NK-92 treated with Interleukin-12 subunit alpha and Interleukin-12 subunit beta, amount 100 ng/mL, for 24 hours (cell line): ENCODE measurements at places on chromosomes 2 and 18.

- DNase-seq: no peak
Observed at GRCh38 chr18:2049986-2050385, 521.3 kb downstream of the METTL4 start.

GRCh38 chr2:23380562-23381065 is 4.4 kb upstream of the KLHL29 start:
- no peak for DNase-seq

- DNase-seq: no peak
Observed at GRCh38 chr2:75959724-75960471, 249.2 kb upstream of the GCFC2 start.

DNA sequence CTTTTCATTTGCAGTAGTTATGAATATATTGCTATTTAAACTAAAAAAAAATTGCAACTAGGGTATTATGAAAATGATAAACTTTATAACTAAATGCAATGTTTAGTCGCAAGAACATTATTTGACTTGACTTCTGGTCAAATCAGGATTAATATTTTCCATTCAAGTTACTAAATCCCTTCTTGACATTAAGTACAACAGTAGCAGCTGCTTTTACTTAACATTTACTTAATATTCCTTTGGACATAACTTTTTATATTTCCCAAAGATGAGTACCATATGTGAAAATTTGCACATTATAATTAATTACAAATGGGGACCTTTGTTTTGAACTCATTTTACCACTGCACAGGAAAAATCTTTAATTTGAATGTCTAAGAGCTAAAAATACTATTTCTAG is 74.0 kb downstream of the PMS1 start:
- DNase-seq: no peak

- no peak for DNase-seq
Observed at GRCh38 chr2:99754210-99754609, 264.4 kb upstream of the REV1 start.

- no peak for DNase-seq
Observed at GRCh38 chr2:60365556-60365955, 187.9 kb downstream of the BCL11A start.

DNA sequence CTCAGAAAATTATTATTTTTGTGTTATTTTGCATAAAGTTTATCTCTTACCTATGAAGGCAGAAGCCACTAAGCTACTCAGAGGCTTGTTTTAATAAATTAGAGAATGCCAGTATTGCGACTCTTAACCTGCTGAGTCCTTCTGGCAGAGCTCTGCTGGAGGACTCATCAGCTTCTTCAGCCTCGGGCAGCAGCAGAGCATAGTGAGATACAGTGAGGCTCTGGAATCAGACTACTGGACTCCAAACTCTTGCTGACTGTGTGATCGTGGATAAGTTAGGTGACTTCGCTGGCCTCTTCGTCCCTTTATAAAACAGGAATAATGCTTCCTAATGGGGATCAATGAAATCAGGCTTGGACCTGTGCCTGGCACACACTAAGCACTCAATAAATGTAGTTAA is 1.7 kb downstream of the PTRHD1 start:
- DNase-seq: no peak

GRCh38 chr18:63339920-63340484 is 20.4 kb upstream of the BCL2 start:
- no peak for DNase-seq

GRCh38 chr2:226736382-226736781 is 63.2 kb downstream of the IRS1 start:
- no peak for DNase-seq

DNA sequence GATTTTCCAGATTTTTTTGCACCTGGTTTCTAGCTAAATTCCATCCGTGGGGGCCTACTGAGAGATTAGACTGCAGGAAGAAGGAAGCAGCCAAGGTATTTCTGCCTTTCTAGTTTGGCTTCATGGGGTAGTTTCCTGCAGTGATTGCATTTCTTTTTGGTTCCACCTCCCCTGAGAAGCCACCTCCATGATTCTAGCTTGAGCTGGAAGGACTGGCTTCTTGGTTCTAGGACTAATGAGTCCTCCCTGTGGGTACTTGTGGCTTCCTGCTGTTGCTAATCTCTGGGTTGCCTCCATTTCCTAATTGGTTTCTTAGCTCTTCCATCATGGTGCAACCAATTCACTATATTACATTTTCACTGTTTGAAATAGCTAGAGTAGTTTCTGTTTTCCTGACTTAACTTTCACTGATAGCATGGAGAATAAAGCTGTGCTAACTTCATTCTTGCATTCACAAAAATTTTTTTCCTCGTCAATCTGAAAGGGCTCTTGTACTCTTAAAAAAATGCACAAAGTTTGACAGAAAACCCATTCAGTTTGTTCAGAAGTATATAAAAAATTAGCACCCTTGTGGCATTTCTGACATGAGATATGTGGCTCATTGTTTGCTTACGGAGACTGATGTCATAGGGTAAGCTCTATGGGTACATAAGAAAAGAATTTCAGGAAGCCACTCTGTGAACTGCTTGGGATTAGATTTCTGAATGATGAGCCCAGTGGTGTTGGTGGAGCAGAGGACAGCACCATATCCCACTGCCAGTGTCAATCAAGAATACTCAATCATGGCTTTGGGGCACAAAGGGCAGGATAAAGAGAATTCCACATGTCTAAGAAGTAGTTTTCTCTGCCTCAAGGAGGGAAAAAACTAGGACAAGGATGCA is 242.8 kb upstream of the RBMS1 start:
- no peak for DNase-seq

DNA sequence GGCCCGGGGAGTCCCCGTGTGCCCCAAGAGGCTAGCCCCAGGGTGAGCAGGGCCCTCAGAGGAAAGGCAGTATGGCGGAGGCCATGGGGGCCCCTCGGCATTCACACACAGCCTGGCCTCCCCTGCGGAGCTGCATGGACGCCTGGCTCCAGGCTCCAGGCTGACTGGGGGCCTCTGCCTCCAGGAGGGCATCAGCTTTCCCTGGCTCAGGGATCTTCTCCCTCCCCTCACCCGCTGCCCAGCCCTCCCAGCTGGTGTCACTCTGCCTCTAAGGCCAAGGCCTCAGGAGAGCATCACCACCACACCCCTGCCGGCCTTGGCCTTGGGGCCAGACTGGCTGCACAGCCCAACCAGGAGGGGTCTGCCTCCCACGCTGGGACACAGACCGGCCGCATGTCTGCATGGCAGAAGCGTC is 16.9 kb upstream of the FAHD2A start:
- no peak for DNase-seq

- DNase-seq: no peak
Observed at GRCh38 chr2:126877861-126878565, 20.7 kb upstream of the TEX51 start.

DNA sequence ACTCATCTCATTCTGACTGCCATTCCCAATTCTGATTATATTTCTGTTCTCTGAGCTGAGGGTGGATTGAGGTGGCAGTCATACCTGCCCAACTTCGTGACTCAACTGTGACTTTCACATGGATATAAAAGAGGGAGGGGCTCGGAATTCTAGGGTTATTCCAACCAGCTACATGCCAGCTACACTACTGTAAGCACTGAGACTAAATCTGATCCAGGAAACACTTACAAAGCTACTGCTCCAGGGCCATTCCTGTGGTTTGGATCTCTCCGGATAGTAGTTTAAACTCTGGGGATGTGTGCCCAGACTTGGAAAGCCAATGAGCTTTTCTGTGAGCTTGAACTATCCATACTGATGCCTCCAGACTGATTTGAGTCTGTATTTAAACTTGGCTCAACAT is 7.9 kb downstream of the MAP2 start:
- no peak for DNase-seq

DNA sequence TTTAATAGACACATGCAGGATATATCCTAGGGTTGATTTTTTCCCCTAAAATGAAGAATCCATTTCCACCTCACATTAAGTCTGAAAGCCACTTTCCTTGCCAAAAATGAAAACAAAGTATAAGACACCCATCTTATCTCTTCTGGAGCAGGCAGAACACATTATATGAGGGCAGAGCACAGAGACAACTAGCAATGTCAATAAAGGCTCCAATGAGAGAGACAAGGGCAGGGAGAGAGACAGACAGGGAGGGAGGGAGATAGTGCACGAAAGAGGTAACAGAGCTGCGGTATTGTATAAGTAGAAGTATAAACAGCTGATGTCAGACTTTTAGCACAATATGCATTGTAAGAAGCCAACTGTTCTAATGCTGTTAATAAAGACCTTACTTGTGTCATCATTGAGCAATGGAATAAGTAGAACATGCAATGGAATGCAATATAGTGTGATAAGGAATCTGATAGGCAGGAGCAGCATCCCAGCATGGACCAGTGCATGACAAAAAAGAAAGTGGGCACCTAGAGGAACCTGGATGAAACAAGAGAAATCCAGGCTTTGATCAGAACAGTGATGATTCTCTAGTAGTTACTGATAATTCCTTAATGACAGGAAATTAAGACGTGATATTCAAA is 150.6 kb upstream of the TCF4 start:
- DNase-seq: no peak

GRCh38 chr2:151381266-151381665 is 23.9 kb downstream of the TNFAIP6 start:
- DNase-seq: no peak
